ENCODE measurements at places on chromosomes 12 and 14.

DNA sequence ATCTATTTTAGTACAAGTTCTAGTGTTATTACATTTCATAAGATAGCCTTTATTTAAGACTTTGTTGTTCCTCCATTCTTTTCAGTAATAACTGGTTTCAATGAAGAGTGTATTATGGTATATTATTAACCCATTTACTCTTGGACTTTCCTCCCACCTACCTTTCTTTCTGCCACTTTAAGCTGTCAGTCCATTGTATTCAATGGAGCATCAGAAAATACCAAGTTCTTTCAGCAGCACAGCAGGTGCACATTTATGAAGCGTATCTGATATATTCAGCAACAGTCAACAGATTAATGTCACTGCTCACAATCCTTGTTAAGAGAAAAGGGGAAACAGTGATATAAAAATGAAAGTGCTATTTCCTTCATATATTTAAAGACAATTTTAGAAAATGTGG is 660.9 kb downstream of the C12orf50 start:
- no peak for DNase-seq

DNA sequence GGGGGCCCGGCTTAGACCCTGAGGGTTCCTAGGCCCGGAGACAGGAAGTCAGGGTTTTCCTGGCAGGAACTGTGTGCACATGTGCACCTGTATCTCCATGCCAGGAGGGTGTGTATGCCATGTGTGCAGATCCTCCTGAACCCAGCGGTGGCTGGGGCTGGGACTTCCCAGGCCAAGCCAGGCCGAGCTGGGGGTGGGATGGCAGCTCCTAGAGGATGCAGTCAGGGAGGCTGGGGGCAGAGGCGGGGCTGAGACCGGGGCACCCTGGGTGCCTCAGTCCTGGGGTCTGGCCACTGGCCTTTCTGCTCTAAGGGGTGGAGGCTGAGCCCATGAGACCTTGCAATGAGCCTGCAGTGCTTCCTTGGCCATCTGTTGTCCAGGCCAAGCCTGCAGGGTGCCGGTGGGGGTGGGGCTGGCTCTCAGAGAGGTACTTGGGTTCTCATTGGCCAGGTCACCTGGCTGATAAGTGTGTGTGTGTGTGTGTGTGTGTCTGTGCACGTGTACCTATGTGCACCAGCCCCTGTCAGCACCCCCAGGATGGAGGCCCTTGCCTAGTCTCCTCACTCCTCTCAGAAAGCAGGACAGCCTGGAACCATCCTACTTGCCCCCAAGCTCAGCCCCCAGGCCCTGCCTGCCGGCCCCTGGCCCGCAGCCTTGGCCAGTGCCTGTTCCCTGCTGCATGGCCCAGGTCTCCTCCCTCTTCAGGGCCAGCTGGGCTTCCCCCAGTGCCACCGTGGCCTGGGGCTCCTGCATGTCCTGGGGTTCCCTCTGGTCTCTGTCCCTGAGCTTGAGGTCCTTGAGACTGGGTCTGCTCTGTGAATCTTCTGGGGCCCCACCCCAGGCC is 10.6 kb upstream of the TNFAIP2 start:
- no peak for DNase-seq

DNA sequence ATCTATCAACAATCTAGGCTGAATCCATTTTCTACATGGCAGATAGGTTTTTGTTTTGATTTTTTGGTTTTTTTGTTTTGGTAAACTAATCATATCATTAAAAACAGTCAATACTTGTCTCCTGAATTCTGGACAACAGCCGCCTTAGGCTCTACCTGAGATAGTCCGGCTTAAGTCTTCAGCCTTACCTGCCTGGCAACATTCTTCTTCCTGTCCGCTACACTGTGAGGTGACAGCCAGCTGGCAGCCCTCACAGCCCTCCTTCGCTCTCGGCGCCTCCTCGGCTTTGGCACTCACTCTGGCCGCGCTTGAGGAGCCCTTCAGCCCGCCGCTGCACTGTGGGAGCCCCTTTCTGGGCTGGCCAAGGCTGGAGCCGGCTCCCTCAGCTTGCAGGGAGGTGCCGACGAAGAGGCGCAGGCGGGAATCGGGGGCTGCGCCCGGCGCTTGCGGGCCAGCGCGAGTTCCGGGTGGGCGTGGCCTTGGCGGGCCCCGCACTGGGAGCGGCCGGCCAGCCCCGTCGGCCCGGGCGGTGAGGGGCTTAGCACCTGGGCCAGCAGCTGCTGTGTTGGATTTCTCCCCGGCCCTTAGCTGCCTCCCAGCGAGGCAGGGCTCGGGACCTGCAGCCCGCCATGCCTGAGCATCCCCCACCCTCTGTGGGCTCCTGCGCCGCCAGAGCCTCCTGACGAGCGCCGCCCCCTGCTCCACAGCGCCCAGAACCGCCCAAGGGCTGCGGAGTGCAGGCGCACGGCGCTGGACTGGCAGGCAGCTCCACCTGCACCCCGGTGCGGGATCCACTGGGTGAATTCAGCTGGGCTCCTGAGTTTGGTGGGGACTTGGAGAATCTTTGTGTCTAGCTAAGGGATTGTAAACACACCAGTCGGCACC is 49.0 kb downstream of the MDGA2 start:
- DNase-seq, result no peak

- no peak for DNase-seq
Observed at GRCh38 chr14:101027291-101027690, 123.8 kb upstream of the RTL1 start.

DNA sequence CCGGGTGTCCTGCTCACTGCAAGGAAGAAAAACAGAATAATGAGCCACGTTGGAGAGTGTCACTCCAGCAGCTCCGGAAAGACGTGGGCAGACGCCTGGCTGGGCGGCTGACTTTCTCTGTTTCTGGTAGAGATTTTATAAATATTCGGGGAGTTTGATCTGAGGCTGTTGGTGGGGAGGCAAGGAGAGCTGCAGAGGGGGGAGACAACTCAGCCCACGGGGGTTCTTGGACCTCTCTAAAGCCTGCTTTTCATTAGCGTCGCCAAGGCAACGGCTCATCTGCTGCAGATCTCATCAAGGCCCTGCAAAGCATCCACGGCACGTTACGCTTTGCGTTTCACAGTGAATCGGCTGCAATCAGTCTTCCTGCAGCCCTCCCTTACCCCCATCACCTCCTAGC is 207.2 kb downstream of the ZFP36L1 start:
- DNase-seq, result peak; percentile 89

DNA sequence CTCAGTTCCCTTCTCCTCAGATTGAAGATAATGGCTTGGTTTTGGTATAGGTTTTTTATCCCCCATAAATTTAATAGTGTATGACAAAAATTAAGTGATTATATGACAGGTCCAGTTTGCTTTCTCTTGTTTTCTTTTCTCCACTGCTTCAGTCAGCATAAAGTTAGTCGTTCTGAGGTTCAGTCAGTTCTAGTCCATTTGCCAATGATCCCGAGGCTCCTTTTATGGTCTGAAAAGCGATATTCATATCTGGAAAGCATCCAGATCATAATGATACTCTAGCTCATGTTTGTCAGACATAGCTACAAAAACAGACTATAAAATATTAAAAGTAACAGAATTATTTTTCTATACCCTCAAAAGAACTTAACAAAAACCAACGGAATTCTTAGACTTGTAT is 67.1 kb upstream of the SLC38A4 start:
- DNase-seq, result no peak

DNA sequence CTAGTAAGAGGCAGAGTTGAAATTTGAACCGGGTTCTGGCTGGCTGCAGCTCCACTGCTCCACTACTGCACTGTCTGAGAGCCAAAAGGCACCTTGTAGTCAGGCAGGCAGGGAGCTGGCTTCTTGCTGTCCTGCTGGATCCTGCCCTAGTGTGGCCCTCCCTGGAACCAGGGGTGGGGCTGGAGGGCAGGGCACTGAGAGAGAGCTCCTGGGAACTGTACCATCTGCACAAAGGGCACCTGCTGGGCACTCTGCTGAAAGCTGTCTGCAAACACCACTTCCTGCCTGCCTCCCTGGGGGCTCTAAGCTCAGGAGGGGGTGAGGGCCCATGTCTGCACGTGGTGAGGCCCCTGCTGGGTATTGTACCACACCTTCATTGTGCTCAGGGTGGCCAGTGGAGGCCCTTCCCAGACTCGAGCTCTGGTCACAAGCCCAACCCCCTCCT is 19.0 kb upstream of the TCL1B start:
- no peak for DNase-seq

- DNase-seq, result no peak
Observed at GRCh38 chr14:99425272-99425681, 55.4 kb downstream of the SETD3 start.

- DNase-seq, result no peak
Observed at GRCh38 chr12:13849456-13849855, 131.9 kb downstream of the GRIN2B start.

GRCh38 chr12:67070307-67070600 is 198.9 kb upstream of the CAND1 start:
- no peak for DNase-seq

- DNase-seq, result no peak
Observed at GRCh38 chr12:13205809-13206559, 9.5 kb downstream of the EMP1 start.

DNA sequence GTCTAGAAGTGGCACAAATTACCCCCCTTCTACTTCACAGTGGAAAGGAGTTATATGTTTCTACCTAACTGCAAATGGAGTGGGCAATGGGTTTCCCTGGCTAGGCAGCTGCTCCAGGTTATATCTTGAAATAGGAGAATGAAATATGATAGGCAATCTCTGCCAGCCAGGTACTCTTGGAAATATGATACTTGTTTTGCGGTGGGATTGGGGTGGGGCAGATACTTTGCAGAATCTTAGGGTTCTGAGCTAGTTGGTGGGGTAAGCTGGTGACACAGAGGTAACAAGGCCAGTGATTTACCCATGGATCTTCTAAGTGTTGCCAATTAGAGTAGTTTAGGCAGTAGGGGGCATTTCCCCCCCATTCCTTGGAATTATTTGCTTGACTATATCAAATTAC is 140.1 kb downstream of the ATP23 start:
- DNase-seq, result no peak

DNA sequence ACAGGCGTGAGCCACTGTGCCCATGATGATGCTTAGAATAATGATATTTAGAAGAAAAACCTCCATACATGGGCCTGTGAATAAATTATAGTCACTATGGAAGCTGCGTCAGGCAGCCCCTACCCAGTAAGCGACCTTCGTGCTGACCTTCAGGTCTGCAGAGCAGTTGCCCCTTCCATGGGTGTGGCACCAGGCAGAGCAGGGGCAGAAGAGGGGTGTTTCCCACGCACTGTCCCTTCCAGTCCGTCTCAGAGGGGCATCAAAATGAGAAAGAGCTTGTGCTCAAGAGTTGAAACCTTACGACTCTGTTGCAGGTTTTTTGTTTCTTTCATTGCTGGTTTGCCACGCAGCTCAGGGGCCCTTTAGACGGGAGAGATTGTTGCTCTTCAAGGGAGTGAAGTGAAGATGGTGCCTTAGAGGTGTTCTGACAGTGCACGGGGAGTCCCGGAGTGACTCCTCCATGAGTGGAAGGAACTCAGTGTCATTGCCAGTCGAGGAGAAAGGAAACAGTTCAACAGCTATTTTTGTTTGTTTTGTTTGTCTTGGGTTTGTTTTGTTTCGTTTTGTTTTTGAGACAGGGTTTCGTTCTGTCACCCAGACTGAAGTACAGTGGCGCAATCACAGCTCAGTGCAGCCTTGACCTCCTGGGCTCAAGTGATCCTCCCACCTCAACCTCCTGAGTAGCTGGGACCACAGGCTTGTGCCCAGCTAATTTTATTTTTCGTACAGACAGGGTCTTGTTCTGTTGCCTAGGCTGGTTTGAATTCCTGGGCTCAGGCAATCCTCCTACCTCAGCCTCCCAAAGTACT is 13.9 kb downstream of the CKB start:
- no peak for DNase-seq

- no peak for DNase-seq
Observed at GRCh38 chr14:74505831-74506230, 12.3 kb downstream of the ISCA2 start.

DNA sequence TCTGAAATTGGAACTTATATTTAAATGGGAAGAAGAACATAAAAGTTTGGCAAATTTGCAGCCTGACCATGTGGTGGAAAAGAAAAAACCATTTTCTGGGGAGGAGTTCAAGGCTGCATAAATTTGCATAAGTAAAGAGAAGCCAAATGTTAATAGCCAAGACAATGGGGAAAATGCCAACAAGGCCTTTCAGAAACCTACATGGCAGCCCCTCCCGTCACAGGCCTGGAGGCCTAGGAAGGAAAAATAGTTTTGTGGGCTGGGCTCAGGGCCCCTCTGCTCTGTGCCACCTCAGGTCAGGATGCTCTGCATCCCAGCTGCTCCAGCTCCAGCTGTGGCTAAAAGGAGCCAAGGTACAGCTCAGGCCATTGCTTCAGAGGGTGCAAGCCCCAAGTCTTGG is 67.6 kb upstream of the CCDC60 start:
- no peak for DNase-seq

GRCh38 chr14:73250781-73251500 is 13.6 kb downstream of the PAPLN start:
- DNase-seq, result no peak

DNA sequence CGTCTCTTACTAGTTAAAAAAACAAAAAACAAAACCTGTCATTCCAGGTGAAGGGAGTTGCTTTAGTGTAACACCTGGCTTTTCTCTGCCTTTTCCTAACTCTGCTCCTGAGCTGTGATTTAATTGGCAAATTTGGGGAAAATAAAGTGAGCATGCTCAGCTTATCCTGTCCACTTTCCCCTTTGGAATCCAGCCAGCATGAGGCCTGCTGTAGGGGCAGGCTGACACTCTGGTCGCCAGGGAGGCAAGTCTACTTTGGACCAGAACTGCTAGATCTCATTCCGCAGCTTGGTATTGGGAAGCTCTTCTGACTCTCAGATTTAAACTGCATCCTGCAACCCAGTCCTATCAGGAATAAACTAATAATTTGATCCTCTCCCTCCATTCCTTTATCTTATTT is 30.1 kb downstream of the CDKN1B start:
- DNase-seq, result no peak

DNA sequence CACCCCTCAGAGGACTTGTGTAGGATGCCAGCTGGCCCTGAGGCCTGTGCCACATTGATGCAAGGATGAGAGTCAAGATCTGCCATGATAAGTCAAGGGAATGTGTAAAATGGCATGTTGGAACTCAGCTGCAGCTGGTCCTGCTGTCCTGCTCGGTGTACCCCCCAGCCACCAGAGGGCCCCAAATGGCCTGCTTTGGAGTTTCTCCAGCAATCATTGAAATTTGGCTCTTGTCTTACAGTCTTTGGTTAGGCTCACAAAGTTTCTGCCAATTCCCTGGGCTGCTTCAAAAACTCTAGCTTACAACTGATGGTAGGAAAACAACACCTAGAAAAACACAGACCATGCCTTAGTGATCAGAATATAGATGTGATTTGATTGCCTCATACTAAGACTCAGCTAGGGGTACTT is 76.8 kb downstream of the HSD17B6 start:
- DNase-seq, result peak; percentile 44

- DNase-seq, result peak; percentile 80
Observed at GRCh38 chr12:65742018-65743010, 82.0 kb upstream of the HMGA2 start.

DNA sequence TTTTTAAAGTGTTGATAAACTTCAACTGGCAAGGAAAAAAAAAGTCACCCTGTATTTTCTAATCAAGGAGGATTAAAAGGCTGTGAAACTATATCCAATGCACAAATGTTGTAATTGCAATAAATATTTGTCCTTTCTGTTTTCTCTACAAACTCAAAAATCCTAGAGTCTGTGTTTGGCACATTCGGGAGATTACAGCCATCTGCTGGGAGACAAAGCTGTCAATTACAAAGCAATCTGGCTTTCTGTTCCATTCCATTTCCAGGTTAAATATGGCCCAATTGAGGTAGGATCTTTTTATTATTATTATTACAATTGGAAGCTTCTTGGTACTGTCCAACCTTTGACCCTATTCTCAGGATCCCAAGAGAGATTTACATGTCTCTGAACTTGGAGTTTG is 295.9 kb downstream of the DIO2 start:
- no peak for DNase-seq

Data from left hindlimb (tissue), 1 donor.